ENCODE measurements at places on chromosomes 6 and 20. TPM values are rescaled to one million over a fixed set of nuclear protein-coding genes. Genes with fewer than 3 reads are reported as not detected.

POU3F2 gene
- 0.31 TPM for total RNA-seq

DNA sequence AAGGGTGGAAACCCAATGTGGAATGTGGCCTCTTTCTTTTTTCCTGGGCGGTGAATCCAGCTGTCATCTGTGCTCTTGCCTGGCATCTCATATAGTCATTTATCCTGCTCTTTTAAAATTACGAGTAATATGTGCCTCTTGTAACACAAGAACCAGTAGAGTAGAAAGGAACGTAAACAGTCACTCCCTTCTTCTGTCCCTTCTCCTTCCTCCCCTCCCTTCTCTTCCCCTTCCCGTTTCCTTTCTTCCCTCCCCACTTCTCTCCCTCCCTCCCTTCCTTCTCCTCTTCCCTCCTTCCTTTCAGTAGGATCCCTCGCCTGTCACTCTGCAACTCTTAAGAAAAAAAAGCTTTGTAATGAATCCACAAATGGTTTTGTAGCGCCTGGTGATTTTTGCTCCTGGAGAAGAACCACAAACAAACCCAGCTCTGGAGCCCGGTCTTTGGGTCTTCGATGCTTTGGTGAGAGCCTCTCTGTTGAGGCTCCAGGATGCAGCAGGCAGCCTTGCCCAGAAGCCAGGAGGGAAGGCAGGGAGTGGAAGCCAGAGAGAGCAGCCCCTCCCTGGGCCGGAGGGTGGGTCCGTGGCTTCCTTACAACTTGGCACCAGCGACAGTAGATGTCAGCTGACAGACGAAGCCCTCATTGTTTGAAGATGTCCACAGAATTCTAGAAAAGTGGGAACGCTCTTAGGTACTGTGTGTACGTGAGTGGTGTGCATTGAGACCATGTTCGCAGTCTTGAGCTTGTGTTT, 15.0 kb downstream of the DUSP22 start:
- DNase-seq = no peak

GRCh38 chr20:55173601-55174000, 698.2 kb downstream of the DOK5 start:
- peak; percentile 15 for DNase-seq

GRCh38 chr6:88872962-88873361, 90.5 kb downstream of the RNGTT start:
- no peak for DNase-seq

DNA sequence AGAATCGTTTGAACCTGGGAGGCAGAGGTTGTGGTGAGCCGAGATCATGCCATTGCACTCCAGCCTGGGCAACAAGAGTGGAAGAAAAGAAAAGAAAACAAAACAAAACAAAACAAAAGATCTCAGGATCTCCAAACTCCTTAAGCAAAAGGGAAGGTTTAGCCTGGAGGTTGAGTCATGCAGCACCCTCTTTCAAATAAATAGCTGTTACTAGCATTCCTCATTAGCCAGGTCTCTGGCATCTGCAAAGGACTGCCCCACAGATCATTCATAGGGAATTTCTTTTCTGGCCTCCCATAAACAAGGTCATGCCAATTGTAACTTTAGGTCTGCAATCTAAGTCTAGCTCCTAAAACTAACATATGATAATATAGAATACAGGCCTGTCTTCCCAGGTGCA, 37.2 kb downstream of the EDN1 start:
- no peak for DNase-seq

GRCh38 chr6:81633391-81633790, 119.1 kb downstream of the TENT5A start:
- DNase-seq = no peak

F13A1 gene
- total RNA-seq = 22.7 TPM

DNA sequence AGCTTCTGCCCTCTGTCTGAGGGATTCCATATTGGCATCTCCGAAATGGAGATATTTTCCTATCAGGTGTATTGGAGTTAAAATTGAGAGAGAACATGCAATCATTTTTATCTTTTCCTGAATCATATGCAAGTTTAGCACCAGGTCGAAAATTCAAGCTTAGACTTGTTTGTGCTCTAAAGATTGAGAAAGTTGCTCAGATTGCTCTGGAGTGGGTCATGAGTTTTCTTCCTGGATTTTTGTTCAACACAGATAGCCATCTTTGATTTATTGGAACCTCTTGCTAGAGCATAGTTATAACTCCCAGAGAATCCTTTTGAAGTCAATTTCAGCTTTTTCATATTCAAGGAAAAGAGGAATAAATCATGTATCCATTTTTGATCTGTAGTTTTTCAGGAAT, 373.5 kb upstream of the FLRT3 start:
- DNase-seq = no peak

DNA sequence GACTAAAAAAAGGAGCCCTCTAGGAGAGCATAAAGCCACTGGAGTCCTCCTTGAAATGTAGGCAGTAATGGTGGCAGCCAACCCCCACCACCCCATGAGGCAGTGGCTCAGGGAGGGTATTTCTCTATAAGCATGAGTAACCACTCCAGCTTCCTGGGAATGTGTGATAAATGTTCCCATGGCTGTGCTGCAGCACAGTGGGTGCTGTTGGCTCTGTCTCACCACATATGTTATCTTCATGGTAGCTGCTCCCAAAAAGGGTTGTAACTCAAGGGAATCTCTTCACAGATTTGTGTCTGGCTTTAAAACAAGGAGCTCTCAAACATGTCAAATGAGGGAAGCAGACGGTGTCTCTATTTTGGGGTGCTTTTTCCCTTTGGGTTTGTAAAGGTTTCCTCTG, 7.5 kb upstream of the PHACTR1 start:
- DNase-seq = no peak

HMGCLL1 gene
- total RNA-seq = 9.2 TPM

TFAP2C gene
- 1.9 TPM for total RNA-seq

RAB44 gene
- total RNA-seq = 0.24 TPM

DNA sequence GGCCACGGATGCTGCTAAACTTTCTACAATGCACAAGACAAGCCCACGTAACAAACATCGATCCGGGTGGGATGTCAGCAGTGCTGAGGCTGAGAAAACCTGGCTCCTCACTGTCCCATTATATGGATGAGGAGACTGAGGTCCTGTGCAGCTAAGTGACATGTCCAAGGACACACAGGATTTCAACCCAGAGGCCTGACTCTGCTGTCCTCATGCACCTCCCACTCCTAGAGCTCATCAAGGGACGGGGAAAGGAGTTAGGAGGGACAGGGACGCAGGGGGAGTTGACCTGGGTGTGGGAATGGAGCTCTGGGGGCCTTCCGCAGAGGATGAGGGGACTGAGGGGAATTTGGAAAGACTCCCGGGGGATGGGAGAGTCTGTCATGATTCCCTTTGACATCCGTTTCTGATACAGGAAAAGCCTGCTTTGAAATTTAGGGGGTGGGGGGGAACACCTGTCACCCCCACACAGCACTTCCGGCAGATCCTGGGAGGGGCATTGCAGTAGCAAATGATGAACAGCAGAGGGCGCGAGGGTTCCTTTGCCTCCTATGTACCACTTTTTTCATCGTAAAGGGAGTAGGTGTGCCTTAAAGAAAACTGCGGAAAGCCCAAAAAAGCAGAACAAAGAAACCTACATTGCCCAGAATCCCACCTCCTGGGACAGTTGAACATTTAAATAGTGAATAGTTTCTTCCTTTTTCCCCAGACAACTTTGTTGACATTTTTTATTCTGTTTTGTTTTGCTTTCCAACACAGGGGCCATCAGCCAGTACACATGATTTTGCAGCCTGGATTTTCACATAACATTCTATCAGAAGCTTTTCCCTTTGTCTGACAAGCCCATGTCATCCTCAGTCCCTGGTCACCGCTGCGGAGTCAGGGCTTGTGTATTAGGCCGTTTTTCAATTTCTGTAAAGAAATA, 48.6 kb downstream of the SLC2A10 start:
- peak; percentile 75 for DNase-seq

ADAM33 gene
- total RNA-seq = 61.1 TPM

- peak; percentile 92 for DNase-seq
These were observed 60.2 kb downstream of the NOL4L start for GRCh38 chr20:32524829-32525501.

GRCh38 chr20:48404598-48404997, 423.2 kb downstream of the PREX1 start:
- DNase-seq = no peak

HLA-DMB gene
- 6.0 TPM for total RNA-seq

GRCh38 chr6:84061613-84062398, 28.2 kb downstream of the MRAP2 start:
- no peak for DNase-seq

DNA sequence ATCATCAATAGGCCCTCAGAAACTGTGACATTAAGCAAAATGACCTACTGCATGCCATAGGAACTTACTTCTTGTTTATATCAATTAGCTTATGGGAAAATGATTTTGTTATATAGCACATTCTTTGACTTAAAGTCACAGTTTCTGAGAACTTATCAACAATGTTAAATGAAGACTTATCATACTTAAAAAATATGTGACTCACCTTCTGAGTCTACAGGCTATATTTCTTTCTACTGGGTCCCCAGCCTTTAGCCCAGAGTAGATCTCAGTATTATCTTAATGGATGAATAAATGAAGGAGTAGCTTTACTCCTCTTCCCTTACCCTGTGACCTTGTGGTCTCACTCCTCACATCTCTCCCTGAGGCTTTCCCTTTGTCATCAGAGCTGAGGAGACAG, 180.2 kb downstream of the MAFB start:
- no peak for DNase-seq

GRCh38 chr20:36644032-36644705, 1.8 kb downstream of the SLA2 start:
- no peak for DNase-seq

DNA sequence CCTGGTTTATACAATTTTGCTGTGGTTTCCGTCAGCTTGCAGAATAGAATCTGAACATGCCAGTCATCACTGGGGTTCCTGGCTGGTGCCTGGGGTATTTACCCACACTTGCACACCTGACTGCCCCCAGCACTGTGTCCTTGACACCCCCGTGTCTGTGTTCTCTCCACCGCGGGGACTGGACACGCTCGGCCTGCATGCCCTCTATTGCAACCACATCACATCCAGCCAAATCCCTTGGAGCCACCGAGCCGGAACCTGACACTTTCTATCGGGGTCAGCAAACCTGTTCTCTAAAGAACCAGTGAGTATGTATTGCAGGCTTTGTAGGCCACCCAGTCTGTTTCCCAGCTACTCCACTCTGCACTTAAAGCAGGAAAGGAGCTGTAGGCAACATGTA, 527.5 kb downstream of the PRKN start:
- DNase-seq = no peak

DNA sequence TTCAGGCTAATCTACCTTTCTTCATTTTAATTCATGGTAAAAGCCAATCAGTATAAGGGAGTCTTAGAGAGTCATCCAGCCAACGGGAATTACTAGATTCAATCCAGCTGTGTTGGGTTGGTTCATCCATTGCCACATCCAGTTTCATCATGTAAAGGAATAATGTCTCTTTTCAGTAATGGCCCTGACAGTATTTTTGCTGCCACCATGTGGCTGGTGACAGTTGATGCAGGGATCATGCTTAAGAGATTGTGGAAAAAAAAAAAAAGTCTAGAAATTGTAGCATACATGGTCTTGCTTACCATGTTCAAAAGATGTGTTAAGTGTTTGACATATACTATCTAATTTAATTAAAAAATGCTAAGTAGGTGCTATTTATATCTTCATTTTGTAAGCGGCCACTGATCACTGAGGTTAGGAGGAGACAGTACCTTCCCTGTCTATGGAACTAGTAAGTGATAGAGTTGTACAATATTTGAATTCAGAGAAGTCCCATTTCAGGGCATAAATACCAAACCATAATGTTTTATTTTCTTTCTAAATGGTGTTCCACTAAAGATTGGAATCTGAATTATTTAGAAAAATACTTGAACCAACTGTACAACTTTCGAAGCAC, 135.9 kb downstream of the KHDRBS2 start:
- DNase-seq = peak; percentile 43

DNA sequence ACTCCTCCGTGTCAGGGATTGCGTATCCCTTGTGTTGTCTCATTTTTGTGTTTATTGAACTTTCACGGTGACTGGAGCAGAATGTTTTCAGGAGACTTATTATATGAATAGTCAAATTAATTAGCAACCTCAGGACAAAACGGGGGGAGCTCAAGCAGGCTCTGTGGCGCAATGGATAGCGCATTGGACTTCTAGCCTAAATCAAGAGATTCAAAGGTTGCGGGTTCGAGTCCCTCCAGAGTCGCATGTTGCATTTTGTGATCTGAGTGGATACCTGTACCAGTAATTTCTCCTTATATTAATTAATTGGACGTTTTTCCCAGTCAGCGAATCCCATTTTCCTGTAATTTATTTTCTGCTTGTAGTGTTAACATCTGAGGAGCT, 89.1 kb upstream of the ZNF184 start:
- no peak for DNase-seq

- DNase-seq = no peak
These were observed 50.1 kb downstream of the CYP24A1 start for GRCh38 chr20:54123587-54124180.

DNA sequence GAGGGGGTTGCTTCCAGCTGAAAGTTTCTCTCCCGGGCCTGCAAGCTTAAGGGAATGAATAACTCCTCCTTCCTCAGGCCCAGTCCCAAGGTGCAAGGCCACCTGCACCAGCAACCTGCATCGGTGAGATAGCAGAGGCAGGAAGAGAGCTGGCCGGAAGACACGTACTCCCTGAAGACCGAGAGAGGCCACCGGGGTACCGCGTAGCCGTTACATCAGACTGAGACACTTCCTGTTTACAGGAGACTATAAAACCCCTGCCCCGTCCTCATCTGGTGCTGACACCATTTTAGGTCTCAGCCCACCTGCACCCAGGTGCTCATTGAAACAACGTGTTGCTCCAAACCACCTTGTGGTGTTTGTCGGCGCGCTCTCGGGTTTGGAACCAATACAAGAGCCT, 60.5 kb upstream of the PRND start:
- no peak for DNase-seq

MLN gene
- total RNA-seq = not detected

EDN1 gene
- total RNA-seq = 18.4 TPM

GRCh38 chr20:11219192-11219591, 545.4 kb upstream of the JAG1 start:
- DNase-seq = no peak

DNA sequence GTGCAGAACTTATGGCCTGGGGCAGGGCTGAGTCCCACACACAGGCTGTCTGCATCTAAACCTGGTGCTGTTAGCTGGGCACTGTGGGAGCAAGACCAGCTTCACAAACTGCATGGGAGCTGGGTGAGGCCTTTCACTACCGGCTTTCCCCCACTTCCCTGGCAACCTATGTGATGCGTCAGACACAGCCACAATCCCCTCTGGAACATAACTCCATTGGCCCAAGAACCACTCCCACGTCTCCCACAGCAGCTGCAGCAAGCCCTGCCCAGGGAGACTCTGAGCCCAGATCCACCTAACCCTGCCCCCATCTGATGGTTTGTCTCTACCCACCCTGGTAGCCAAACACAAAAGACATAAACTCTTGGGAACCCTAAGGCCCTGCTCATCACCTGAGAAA, 9.3 kb downstream of the WDR27 start:
- DNase-seq = no peak
